Choroid plexus epithelial cell (primary cell): ENCODE measurements at places on chromosomes 12 and 14.
A peak's percentile ranks its signal among the peaks of the same experiment; 100 is the strongest.

DNA sequence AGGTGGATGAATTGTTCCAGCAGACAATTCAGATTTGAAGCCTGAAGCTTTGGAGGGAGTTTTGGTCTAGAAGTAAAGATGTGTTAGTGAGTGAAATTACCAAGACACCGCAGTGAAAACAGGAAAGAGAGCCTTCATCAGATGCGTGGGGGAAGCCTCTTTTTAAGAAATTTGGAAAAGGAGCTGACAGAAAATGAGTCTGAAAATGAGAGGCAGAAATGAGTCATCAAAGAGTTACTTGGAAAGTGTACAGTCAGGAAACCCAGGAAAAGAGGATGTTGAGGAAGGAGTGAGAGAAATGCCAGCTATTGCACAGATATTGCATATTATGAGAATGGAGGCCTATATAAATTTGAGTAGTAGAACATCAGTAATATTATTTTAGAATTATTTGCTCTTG, 520.7 kb downstream of the NRXN3 start:
- no peak for DNase-seq

- no peak for DNase-seq
Measured at GRCh38 chr12:106048016-106048415, 90.7 kb downstream of the NUAK1 start.

GRCh38 chr14:61718039-61718438, 22.7 kb downstream of the HIF1A start:
- no peak for DNase-seq

GRCh38 chr12:53755451-53755891, 3.7 kb upstream of the CISTR start:
- no peak for DNase-seq

DNA sequence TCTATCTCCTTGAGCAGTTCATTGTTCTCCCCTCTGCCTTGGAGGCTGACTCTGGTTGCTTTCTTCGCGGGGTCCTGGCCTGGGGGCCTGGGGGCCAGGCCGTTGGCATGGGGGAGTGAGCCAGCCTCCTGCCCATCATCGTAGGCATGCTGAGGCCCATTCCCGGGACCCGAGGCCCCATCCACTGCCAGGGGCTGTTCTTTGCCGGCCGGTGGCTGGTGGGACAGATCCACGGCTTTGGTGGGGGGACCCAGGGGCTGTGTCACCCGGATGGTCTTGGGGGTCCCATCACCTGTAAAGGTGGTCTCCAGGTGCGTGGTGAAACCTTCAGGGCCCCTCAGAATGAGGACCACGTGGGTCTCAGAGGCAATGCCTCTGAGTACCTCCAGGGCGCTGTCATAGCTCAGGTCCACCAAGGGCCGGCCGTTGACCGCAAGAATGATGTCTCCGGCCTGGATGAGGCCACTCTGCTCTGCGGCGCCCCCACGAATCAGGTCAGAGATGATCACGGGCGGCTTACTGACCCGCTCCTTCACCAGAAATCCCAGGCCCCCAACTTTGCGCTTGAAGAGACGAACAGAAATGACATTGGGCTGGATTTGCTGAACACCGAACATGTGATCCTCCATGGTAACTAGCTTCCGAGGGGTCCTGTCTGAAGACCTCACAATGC, 30.8 kb downstream of the NOS1 start:
- no peak for DNase-seq

- peak; percentile 83 for DNase-seq
Measured at GRCh38 chr12:72274931-72275330, 2.8 kb downstream of the TRHDE start.

- peak; percentile 90 for DNase-seq
Measured at GRCh38 chr12:3097186-3097804, 20.1 kb downstream of the TSPAN9 start.

DNA sequence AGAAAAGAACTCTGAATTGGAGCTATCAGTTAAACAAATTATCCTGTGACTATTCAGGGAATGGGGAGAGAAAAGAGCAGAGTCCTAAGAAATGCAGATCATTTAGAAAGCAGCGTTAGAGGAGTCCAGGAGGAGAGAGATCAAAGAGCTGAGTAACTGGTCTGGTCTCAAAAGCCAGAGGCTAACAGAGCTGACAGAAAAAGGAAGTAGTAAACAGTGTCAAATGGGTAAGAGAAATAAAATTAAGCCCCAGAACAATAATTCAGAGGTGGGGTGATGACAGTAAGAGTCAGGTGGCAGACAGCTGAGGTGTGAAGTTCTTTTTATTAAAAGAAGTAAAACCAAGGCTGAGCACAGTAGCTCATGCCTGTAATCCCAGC, 19.3 kb downstream of the GXYLT1 start:
- DNase-seq, result no peak

- peak; percentile 89 for DNase-seq
Measured at GRCh38 chr14:61661471-61662400, 33.6 kb upstream of the HIF1A start.

DNA sequence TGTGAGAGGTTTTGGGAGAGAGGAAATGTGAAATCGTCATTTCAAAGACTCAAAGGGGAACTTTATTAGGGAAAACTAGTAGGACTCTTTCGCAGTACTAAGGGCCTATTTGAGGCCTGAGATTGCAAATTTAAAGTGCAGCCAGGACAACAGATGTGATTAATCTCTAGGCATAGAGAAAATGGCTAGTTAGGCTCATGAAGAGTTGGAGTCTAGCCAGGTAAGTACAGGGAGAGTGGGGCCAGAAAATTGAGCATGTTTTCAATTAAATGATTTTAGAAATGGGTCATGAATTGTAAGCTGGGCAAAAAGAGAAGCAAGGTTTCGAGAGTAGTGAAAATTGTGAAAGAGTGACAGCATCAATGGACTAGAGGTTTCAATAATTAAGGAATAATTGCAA, 91.9 kb upstream of the LMNTD1 start:
- DNase-seq, result no peak

- no peak for DNase-seq
Measured at GRCh38 chr14:85295318-85295717, 234.6 kb upstream of the FLRT2 start.

- DNase-seq, result no peak
Measured at GRCh38 chr14:73478684-73479083, 12.0 kb upstream of the RIOX1 start.

DNA sequence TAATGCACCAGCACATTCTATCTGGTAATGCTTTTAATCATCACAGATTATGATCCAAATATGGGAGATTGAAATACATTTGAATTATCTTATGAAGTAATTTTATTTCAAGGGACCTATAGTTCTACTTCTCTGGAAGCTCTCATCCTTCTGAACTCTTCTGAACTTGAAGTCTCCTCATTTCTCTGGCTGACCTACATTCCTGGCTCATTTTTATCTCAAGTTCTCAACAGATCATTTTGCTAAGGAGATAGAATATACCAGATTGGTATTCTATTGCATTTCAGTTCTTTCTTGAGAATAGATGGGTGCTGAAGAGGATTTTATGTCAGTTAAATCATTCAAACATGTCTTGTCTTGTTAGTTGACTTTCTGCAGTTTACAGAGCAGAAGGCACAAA, 7.9 kb downstream of the HMGA2 start:
- peak; percentile 59 for DNase-seq

GRCh38 chr14:22748631-22749068, 17.8 kb upstream of the OXA1L start:
- DNase-seq, result no peak

- no peak for DNase-seq
Measured at GRCh38 chr12:7634561-7634960, 31.1 kb downstream of the APOBEC1 start.

DNA sequence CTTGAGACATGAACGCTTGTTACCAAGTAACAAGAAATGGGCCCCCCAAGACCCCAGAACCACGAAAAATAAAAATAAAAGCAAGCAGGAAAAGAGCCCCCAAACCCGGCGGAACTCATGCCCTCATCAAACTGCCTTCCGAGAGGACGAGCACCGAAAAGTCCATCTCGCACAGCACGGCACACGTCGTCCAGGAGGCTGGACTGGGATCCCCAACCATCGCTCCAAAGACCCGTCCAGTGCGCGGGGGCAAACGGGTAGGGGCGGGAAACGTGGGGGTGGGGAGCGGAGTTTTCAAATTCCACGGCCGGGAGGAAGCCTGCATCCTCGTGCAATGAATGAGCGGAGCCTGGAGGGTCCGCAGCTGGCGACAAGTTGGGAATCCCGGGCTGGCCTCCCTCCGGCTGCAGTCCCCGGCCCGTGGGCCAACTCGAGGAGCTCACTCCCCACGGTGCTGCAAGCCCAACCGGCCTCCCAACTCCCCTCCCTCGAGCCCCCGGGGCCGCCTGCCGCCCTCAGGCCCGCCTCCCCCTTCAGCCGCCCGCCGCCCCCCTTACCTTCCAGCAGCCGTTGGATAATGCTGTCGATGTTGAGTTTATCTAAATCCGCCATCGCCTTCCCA, 484 bp downstream of the PPP1CC start:
- DNase-seq, result no peak

- DNase-seq, result no peak
Measured at GRCh38 chr14:76595266-76595665, 166.0 kb upstream of the VASH1 start.

DNA sequence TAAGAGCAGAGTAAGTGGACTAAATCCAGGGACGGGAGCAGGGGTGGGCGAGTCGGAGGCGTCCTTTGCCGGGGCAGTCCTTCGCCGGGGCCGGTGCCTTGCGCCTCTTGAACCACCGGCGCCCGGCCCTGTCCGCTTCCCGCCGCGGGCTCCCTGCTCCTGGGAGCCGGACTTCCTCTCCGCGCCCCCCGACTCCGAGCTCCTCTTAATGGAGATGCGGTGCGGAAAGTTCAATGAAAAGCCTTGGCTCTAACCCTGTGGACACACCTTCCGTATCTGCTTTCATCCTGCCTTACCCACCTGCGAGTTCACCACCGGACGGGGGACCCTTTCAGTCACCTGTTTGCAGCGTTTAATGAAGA, 412 bp downstream of the FGFR1OP2 start:
- DNase-seq, result no peak

GRCh38 chr12:25438638-25439037, 114.4 kb downstream of the LMNTD1 start:
- DNase-seq, result peak; percentile 70

- no peak for DNase-seq
Measured at GRCh38 chr12:44771485-44772021, 104.6 kb downstream of the NELL2 start.

DNA sequence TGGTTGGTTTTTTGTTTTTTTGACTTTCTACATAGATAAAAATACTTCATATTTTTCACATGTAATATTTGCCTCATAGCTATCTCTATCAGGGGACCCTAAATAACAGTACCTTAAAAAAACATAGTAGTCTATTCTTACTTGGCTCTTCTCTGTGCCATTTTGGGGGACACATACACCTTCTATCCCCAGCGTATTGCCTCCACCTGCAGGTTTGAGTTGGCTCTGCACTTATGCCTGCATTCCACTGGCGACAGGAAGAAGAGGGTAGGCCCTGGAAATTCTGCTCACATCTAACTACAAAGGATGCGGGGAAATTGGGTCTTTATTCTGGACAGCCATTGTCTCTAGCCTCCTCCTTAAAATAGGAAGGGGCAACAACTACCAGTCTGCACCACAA, 13.8 kb upstream of the IFI27L2 start:
- peak; percentile 21 for DNase-seq

- no peak for DNase-seq
Measured at GRCh38 chr14:36224176-36224575, 47.7 kb upstream of the PTCSC3 start.

DNA sequence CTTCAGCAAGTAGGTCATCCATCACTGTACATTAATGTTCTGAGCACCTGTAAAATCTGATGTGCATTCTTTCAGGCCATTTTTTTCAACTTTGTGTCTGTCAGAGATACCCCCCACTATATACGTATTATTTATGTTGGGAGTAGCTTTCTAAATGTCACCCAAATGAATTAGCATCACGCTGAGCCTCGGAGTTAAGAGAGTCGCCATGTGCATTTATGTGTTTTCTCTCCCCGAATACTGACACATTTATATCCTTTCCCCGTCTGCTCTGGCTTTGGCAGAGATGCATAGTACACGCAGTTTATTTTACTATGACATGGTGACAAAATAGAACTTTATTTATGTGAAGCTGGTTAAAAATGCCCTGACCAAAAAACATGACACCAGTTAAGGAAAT, 216.4 kb downstream of the SLC25A21 start:
- DNase-seq, result no peak

GRCh38 chr12:69484428-69484827, 14.2 kb downstream of the FRS2 start:
- DNase-seq, result no peak

GRCh38 chr14:90629471-90629870, 186.8 kb downstream of the TTC7B start:
- DNase-seq, result no peak

DNA sequence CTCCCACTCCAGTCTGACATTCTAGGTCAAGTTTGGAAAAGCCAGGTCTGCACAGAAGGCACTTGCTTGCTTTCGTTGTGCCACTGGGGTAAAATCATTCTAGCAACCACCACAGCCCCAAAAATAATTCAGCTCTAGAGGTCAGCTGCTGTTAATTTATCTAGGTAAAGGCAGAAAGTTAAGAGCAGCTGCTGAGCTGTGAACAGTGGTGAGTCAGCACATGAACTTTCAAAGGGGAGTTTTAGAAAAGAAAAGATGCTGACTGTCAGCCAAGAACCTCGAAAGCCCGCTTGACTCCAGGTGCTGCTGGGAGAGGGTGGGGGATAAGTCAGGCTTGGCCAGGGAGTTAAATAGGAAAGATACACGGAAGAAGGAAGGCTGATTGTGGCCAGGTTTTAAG, 12.7 kb downstream of the CCDC197 start:
- DNase-seq, result peak; percentile 75

- peak; percentile 73 for DNase-seq
Measured at GRCh38 chr12:89160716-89161123, 191.6 kb downstream of the DUSP6 start.

DNA sequence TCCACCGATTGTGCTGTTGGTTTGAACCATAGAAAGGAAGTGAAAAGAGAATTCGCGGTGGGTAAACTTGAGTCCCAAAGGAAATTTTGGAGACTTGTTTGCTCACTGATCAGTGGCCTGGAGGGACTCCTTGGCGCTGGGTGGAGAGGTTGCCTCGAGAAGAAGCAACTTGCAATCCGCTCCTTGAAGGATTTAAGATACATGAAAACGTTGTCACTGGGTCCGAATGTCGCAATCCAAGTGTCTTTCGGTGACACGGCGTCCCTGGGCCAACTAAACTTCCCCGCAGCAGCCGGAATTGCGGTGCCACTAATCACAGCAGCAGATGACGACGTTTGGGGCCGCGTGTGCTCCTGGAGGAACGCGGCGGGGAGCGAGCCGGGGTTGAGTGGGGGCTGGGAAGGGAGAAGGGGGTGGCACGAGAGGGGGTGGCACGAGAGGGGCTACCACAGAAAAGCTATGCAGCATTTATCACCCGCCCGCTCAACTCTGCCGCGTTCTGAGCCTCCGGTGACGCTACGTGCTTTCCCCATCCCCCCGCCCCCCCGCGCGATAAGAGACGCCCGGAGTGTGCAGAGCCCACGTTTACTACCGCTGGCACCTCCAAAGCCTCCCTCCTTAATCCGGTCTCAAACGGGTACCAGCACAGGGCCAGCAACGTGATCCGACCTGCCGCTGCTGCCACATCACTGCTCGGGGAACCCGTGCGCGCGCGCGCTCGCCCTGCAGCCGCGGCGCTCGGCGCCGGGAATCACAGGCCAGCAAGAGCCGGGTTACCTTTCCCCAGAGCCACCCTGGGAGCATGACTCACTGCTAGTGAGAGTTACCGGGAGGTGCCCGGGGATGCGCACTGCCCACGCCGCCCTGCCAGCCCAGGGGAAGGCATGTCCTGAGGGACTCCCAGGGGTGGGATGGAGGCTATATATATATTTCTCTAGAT, 833 bp upstream of the BHLHE41 start:
- DNase-seq, result peak; percentile 75
